Stimulated activated CD4-positive, alpha-beta T cell treated with anti-CD3 and anti-CD28 coated beads, Interleukin-12 subunit alpha, Interleukin-12 subunit beta, amount 100 ng/mL, for 4 hours (primary cell): ENCODE measurements at places on chromosomes 6 and 20.

DNA sequence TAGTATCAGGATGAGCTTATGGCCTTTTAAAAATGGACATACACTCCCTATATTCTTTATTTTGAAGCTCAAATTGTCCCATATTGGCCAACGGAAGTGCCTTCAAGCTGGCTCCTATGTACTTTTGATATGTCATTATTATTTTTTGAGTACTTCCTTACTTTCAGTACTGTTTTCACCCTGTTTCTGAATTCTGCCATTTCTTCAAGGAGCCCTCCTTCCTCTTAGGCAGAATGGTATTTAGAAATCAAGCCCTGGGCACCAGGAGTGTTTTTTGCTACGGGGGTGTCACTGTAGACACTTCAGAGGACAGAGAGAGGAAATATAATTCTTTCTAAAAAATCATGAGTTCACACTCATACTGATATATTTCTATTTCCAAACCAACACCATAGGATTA lies 5.5 kb upstream of the MYLK4 start:
- no peak for DNase-seq

GRCh38 chr20:44733341-44734069 lies 12.2 kb upstream of the KCNK15 start:
- peak; percentile 51 for DNase-seq

DNA sequence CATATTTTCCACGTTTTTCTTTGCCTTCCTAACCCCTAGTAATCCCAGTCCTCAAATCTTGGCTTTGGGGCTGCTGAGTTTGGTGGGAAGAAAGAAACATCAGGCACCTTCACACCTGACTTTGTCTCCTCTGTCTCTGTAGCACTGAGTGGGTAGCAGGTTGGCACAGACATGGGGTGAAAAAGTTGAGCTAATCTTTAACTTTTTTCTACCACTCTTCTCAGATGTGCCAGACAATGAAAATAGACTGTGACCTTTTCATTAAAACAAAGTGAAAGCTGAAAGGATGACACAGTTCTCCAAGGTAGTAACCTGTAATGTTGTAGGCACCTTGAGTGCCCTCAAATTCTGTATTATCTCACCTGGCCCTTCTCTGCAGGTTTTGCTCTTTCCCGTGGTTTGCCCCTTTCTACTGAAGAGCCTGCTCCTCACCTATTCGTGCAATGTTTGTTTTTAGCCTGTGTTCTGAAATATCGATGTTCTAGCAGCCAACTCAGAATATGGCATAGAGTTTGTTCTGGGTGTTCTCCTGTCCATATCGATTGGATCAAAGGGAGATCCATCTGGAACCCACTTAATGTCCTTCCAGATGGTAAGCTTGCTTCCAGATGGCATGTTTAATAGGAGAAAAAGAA lies 57.8 kb upstream of the ATXN1 start:
- DNase-seq, result no peak

DNA sequence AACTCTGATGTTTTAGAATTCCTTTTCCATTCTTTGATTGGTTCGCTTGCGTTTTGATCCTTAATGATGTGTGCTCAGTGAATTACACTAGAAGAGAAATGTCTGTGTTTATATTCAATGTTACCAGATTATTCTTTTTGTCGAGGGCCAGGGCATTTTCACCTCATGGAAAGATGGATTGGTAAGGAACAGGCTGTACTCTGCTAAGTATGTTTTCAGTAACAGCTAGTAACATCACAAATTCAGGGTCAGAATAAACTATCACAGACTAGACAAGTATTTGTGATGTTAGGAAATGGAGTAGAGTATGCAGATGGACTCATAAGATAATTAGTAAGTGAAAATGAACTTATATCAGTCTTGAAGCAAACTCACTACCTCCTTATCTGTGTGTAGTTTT lies 235.6 kb downstream of the SOX4 start:
- no peak for DNase-seq

- no peak for DNase-seq
Measured at GRCh38 chr20:12028771-12029170, 111.1 kb downstream of the BTBD3 start.

DNA sequence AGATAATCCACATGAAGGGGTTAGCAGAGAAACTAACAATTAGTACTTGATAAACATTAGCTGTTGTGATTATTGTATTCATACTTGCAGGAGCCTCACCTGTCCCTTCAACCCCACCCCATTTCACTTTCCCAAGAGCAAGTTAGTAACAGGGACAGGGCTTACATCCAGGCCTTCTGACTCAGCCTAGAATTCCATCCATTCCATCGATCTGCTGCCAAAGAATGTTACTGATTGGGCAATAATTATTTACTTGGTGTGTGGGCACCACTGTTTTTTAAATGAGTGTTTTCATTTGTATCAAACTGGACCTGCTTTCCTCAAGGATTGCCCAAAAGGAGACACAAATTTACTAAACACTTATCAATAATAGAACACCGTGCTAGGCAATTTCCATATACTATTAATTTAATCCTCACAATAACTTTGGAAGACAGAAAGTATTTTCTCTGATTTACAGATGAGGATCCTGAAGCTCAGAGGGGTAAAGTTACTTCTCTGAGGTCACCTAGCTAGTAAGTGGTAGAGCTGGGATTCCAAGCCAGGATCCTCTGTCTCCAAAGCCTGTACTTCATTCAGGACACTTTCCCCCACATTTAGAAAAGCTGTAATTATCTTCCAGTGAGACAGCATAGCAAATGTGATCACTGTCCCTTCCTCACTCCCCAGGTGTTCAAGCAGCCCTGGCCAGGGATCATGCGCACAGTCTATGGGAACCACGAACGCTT lies 32.8 kb downstream of the GSS start:
- DNase-seq, result no peak
